Renal cortical epithelial cell (primary cell): ENCODE measurements at places on chromosomes 13 and 19. TPM values are rescaled to one million over a fixed set of nuclear protein-coding genes. Genes with fewer than 3 reads are reported as not detected.

Gene PDX1
- total RNA-seq = not detected in 2 replicates

- DNase-seq = no peak
These were observed 73.3 kb upstream of the WASF3 start for GRCh38 chr13:26484196-26484595.

DNA sequence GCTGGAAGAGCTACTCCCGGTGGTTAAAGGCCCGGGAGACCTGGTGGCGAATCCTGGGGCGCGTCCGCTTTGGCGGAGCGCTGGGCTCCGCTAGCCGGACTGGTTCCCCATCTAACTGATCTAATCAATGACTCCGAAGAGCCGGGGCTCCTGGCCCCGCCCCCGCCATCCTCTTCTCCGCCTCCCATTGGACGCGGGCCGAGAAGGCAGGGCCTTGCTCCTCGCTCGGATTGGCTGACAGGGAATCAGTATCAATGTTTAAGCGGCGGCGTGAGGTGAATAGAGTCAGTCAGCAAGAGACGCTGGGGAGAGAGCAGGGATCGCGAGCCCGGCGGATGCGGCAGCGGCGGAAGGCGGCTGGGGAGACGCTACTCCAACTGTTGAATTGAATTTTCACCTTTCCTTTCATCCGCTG is 1.7 kb upstream of the PCDH17 start:
- peak; percentile 61 for DNase-seq

- DNase-seq = no peak
These were observed 40.7 kb downstream of the COMP start for GRCh38 chr19:18750295-18750970.

DNA sequence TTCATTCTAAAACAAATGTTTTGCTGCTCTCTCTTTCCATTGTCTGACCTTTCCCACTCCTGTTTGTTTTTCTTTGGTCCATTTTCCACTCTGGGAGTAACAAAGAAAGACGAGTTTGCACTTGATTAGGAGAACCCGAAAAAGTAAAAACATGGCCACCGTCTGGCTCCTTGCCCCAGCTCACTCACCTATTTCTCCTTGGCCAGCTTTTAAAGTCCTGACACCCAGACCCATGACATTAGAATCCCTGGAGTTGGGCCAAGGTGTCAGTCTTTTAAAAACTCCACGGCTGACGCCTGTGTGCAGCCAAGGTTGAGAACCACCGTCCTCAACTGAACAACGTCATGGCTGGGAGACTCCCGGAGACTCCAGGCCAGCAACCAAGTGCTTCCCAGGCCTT is 63.6 kb upstream of the FLT1 start:
- DNase-seq = peak; percentile 33
